GM13976 (cell line): ENCODE measurements at places on chromosomes 5 and 9.
A peak's percentile ranks its signal among the peaks of the same experiment; 100 is the strongest.

- DNase-seq: no peak
Measured at GRCh38 chr9:91062281-91062680, 260.7 kb downstream of the SYK start.

DNA sequence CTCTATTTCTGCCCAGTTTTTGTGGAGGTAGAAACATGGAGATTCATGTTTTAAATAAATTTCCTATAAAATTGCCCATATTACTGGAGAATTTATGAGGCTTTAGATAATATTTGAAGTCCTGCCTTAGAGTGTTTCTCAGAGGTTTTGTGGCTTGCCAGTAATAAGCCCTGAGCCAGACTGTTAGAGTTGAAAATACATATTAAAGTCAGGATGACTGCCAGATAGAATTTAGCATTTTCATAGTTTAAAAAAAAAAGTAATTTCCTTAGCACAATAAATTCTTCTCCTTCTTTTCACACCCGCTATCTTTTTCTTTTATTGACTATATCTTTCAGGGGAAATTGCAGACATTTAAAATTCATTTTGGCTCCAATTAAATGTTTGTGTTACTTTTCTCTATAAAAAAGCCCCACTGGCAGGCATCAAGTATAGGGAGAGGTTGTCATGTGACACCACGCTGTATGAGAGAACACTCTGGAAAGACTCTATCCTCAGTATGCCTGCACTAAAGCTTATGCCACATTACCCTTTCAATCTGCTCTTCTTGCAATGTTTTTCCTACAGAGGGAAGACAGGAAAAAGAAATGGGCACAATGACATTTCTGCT, 135.2 kb downstream of the MPDZ start:
- no peak for DNase-seq

DNA sequence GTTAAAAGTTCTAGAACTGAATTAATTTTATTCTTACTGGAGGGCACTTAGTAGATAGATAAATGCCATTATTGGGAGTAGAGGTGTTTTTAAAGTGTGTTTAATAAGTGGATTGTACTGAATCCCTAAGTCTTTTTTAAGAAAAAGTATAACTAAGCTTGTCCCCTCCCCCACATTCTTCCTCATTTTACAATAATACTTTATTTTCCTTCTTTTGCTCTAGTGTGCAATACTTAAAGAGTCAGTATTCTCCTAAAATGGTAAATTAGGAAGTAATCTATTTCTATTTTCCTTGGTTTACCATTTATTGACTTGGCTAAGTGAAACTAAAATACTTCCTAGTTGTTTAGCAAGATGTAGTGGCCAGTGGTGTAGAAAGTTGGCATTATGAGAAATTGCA, 11.6 kb downstream of the UBLCP1 start:
- no peak for DNase-seq

- no peak for DNase-seq
Measured at GRCh38 chr5:50958852-50959457, 292.5 kb downstream of the PARP8 start.

DNA sequence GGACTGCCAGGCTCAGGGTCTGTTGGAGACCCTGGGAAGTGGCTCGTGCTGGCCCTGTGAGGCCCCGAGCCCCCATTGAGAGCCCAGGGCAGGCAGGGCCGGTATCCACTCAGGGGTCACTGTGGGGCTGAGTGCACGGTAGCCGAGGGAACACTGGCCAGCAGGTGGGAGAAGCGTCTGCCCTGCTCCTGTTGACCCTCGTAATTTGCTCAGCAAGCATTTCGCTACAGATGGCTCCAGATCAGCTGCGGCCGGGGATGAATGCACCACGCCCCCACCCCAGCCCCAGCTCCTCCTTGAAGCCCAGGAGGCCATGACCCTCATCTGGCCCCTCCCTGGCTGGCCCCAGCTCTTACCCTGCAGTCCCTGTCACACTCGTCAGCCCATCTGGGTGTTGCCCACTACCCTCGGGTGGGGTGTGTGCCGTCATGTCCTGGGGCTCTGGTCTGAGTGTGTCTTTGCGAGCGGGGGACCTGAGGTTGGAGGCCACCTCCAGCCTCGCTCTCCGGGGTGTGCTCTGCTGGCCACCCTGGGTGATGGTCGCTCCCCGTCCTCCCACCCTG, 6.1 kb upstream of the NRARP start:
- no peak for DNase-seq

- DNase-seq: no peak
Measured at GRCh38 chr9:35652829-35653209, 2.1 kb upstream of the SIT1 start.

DNA sequence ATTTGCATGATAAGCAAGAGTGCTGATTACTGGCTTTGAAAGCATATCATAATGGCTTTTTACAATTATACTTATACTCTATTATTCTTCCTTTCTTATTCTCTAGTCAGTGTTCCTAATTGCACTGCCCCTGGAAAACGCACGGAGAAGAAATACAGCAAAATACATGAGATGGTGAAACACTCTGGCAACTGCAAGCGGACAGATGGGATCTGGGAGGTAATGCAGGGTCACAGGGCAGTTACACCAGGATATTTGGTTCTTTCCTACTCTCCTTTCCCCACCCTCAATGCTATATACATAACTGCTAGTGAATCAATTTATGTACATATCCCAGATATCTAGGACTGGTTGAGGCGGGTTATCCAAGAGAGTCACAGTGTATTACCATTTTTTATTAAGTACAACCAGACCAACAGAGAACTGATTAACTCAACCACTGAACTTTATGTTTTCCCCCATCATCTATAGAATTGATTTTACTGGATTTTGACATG, 423.7 kb downstream of the ZSWIM6 start:
- no peak for DNase-seq

- no peak for DNase-seq
Measured at GRCh38 chr5:177421062-177421798, 5.2 kb upstream of the GRK6 start.

DNA sequence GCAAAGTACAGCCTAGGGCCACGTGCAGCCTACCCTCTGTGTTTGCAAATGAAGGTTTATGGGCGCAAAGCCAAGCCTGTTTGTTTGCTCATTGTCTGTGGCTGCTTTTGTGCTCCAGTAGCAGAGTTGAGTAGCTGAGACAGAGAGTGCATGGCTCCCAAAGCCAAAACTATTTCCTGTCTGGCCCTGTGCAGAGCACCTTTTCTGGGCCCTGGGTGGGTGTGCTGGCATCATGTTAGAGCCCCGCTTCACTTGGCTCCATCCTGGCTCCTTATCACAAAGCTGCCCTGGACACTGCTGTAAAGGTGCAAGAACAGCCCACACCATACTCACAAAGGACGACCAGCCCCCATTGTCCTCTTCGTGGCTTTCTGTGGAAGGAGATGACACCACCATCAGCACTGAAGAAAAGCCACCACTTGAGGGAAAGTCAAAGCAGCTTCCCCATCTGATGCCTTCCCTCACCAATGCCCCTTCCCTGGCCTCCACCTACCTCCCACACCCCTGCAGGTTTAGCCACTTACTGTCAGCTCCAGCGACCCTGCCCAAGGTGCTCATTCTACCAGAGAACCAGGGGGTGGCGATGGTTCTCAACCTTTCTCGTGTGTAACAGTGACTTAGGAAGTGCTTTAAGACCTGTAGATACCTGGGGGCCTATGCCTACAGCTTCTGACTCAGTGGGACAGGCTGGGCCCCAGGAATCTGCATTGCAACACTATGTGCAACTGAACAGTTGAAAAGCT, 23.4 kb downstream of the LCP2 start:
- peak; percentile 41 for DNase-seq

DNA sequence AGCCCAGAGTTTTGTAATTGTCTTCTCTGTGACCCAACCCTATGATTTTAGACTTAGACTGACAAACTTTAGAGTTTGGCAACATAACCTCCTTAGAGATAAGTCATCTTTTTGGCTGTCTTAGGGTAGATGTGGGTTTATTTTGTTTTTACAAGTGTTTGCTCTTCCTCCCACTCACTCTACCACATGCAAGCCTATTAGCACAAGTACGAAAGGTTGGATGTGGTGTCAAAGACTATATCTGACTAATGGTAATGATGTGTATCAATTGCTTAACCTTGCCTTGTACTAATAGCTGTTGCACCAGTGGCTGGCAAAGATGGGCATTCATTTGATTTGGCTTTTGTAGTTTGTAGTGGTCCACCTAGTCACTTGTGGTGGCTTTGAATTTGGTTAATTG, 46.5 kb downstream of the SLC25A46 start:
- no peak for DNase-seq
